ENCODE measurements at places on chromosomes 3 and 15.
A peak's percentile ranks its signal among the peaks of the same experiment; 100 is the strongest.

GRCh38 chr3:77171026-77171425 is 131.1 kb downstream of the ROBO2 start:
- no peak for DNase-seq

DNA sequence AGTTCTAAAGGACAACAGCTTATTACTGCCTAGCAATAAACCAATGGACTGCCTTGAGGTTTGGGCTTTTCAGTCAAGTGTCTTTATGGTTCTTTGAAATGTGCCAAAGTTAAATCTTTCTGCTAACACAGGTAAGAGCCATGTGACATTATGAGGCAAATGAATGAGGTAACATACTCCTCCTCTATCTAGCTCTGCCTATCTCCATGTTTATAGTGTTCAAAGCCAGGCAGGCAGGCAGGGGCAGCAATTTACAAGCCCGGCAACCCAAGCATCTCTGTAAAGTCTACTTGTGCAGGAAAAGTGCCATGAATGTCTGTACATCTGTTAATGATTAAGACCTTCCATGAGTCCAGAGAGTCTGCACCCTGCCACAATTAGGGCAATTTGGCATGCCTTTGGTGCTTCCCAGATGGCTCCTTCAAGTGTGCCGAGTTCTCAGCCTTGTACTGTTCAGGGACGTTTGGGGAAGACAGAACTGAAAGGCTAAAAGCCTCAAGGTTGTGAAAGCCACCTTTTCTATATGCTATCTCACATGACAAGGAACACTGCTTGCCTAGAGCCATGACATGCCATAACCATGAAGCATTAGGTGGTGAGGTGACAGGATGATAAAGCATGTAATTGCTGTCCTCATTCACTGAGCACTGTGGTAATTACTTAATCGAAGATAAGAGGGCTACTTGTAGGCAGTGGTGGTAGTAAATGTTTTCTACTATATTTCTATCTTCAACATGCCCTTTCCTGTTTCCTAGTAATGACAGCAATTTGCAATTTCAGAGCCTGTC is 41.4 kb upstream of the EIF1B start:
- DNase-seq: no peak

- DNase-seq: no peak
These were observed 1570.1 kb downstream of the SI start for GRCh38 chr3:163508206-163508605.

DNA sequence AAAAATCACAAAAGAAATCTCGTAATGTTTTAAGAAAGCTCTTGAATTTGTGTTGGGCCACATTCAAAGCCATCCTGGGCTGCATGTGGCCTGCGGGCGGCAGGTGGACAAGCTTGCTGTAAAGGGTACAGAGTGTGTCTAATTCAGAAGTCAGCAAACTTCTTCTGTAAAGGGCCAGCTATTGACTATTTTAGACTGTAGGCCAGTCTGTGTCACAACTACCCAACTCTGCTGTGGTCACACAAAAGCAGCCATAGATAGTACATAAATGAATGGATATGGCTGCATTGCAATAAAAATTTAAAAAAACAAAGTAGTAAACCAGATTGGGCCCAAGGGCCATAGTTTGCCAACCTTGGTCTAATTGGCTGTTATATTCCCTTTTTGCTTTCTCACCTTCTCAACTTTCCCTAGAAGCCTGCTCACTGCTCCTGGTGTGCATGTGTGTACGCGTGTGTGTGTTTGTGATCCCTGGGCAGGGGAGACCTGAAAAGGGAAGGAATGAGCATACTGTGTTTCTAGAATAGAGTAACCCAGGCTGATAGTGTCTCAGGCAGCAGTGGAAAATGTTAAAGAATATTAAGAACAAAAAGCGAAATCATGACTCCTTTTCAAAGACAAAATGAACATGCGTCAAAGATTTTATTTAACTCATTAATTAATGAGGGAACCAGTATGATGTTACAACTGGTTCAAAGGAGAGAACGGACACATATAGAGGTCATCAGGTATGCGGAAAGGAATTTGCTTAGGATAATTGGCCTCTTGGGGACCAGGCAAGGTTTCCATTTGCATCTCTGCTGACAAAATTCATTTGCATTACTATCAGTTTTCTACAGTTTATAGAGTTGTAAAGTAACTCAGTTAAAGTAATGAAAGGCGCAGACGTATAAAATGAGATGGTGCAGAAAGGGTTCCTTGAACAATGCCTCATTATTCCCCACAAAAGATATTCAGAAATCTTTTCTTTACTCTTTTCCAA is 248.0 kb downstream of the THSD4 start:
- no peak for DNase-seq

GRCh38 chr3:101256511-101256910 is 63.9 kb downstream of the IMPG2 start:
- no peak for DNase-seq

- DNase-seq: no peak
These were observed 143.9 kb downstream of the LSAMP start for GRCh38 chr3:116301422-116301821.

GRCh38 chr3:51274052-51274451 is 111.0 kb upstream of the MANF start:
- no peak for DNase-seq

GRCh38 chr3:57818772-57819171 is 62.7 kb downstream of the SLMAP start:
- DNase-seq: no peak

DNA sequence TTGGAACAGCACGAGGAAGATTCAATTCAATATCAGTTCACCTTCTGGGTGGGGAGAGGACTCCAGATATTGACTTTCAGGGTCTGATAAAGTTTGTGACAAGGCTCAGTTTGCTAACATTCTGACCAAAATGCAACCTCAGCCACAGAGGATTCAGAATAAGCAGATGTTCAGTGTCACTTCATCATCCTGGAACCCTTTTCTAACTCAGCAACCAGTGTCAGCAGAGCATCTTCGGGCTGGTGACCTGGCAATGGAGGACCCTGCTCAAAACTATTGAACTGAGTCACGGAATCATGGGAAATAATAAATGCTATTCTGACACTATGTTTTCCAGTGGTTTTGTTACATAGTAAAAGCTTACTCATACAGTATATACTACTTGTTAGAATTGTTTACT is 433.4 kb upstream of the CFAP20DC start:
- no peak for DNase-seq

DNA sequence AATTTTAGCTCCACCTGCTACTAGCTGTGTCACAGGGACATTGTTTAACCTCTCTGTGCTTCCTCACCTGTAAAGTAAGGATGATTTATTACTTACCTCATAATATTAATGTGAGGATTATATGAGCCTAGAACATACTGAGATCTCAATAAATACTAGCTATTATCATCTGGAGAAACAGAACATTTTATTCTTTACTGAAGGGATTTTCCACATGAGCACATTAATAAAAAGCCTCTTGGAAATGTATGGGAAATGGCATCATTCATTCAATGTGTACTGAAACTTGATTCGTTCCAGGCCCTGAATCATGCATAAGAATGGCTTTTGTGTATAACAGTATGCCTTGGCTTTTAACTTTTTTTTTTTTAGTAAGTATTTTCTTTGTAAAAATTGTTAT is 11.0 kb upstream of the CEMIP start:
- DNase-seq: no peak

- peak; percentile 72 for DNase-seq
These were observed 99.9 kb downstream of the ADAMTS17 start for GRCh38 chr15:100241572-100242482.

DNA sequence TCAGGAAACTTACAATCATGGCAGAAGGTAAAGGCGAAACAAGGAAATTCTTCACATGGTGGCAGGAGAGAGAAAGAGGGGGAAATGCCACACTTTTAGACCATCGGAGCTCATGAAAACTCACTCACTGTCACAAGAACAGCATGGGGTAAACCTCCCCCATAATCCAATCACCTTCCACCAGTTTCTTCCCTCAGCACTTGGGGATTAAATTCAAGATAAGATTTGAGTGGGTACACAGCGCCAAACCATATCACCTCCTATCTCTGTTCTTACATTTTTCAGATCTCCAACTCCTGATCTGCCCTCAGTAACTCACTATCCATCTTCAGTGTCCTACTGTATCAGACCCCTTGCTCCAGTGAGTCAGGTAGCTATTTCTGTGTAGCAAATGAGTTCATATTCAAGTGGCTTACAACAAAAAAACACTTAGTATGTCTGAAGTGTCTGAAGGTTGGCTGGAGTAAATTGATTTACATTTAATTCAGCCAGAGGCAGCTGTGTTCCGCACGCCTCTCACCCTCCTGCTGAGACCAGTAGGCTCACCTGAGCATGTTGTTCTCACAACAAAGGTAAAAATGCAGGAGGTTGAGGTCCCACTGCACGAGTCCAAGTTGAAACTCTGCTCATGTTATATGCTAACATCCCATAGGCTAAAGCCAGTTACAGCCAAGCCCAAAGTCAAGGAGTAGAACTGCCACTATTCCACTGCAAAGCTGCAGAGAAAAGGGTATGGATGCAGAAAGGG is 180.7 kb upstream of the LMCD1 start:
- DNase-seq: no peak

DNA sequence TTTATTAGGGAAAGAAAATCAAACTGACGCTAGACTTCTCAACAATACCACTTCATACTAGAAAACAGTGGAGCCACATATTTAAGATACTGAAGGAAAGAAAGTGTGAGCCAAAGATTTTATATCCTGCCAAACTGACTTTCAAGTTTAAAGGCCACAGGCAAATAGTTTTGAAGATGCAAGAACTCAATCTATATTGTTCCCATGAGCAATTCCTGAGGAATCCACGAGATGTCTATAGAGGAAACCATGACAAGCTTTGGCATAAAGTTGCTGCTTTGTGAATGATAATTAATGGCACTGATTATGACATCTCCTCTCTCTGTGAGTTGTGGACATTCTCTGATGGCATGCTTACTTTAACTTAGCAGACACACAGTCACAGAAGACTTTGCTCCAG is 276.1 kb upstream of the GOLGA6L4 start:
- DNase-seq: no peak

All from Ammon's horn (tissue), 1 donor.